ENCODE measurements at places on chromosomes 16 and 17.
A peak's percentile ranks its signal among the peaks of the same experiment; 100 is the strongest.

- DNase-seq: no peak
Measured at GRCh38 chr16:27686926-27687325, 137.0 kb downstream of the KATNIP start.

DNA sequence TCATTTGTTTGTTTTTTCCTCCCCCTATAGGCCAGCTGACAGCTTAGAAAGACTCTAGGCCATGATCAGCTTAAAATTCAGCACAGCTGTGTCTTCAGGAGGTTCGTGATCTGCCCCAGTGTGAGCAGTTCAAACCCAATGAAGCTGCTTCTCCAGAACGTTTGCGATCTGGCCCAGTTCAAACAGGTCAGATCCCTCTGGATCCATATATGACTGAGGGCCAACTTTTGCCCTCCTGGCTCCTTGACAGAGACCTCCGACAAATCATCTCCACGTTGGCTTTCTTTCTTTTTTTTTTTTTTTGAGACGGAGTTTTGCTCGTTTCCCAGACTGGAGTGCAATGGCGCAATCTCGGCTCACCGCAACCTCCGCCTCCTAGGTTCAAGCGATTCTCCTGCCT, 50.2 kb upstream of the ATF7IP2 start:
- DNase-seq: no peak

DNA sequence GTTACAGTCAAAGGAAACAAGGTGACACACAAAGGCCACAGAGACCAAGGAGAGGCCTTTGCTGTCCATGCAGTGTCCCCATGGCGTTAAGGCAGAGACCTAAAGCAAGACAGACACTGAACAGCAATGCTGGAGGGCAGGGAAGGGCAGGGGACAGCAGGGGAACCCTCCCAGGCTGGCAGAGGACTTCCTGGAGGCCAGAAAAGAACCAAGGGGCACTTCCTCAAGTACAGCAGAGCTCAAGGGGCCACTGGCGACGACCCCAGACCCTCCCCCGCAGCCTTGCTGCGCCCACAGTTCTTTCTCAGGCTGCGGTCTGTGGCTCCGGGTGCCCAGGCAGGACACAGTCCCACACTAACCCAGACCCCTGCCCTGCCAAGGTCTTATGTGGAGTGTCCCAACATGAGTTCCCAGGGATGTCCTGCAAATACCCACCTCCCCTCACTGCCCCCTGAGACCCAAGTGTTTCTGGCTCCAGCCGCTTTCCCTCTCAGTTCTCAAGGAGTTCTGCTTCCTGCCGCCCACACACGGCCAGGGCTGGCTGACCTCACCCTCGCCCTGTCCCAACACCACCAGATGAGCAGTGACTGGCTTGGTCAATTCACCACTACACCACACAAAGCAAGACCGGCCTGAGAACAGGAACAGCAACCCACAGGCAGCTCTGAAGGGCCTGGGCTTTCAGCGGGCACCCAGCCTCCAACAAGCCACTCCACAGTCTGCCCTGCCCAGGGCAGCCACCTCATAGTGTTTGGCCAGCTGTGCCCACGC, 4.2 kb downstream of the CLCN7 start:
- no peak for DNase-seq

DNA sequence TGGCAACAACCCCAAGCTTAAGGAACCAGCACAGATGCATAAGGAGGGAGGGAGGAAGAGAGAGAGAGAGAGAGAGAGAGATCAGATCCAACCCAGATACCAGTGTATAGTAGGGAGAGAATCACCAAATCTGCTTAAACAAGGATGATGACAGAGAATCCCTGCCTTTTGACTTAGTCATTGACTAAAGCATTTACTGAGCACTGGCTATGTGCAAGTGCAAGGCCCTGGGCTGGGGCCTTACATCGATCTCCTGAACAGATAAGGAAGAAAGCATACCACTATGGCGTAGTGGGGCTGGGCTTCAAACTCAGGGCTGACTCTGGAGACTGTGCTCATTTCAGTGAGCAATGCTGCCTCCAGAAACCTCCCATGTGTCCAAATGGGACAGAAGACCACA, 15.8 kb downstream of the TSNAXIP1 start:
- DNase-seq: no peak

- DNase-seq: peak; percentile 44
Measured at GRCh38 chr17:18258356-18259038, at the start of gene FLII. FLII (minus strand) TSS chr17:18258738; CDS start chr17:18258690, 48 bp downstream.

- DNase-seq: no peak
Measured at GRCh38 chr16:11211061-11211976, 44.7 kb downstream of the SOCS1 start.

- DNase-seq: no peak
Measured at GRCh38 chr16:9845661-9846361, 336.4 kb downstream of the GRIN2A start.

DNA sequence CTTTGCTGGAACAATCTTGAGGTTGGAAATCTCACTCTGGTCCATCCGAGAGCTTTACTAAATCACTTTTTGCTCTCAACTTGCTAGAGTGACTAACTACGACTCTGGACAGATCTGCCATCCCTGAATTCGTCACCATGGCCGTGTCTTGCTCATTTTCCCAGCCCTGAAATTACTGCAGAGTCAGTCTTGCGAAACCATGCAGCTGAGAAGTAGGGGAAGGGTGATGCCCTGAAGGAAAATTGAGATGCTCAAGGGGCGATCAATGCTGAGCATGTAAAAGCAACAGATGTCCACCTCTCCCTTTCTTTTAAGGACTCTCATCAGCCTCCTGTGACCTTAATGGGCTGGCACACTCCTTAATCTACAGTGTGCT, 18.8 kb downstream of the PCTP start:
- DNase-seq: no peak

DNA sequence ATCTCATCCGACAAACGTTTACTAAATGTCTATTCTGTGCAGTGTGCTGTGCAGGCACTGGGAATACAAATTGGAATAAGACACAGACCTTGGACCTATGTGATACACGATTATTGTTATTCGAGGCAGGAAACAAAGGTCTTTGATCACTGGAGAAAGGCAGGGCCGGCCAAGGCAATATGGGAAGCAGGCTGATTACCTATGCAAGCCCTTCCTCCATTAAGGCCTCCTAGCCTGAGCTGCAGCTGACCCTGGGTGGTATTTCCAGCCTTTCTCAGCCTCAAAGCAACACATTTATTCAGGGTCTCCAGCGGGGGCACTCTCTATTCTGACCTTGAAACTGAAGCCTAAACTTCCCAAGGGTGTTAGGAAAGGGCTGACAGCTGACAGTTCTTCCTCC, 13.4 kb downstream of the ST6GALNAC1 start:
- DNase-seq: no peak

- no peak for DNase-seq
Measured at GRCh38 chr16:88444826-88445582, 8.1 kb upstream of the ZFPM1 start.

GRCh38 chr16:58051296-58051695, 25.7 kb downstream of the MMP15 start:
- no peak for DNase-seq

DNA sequence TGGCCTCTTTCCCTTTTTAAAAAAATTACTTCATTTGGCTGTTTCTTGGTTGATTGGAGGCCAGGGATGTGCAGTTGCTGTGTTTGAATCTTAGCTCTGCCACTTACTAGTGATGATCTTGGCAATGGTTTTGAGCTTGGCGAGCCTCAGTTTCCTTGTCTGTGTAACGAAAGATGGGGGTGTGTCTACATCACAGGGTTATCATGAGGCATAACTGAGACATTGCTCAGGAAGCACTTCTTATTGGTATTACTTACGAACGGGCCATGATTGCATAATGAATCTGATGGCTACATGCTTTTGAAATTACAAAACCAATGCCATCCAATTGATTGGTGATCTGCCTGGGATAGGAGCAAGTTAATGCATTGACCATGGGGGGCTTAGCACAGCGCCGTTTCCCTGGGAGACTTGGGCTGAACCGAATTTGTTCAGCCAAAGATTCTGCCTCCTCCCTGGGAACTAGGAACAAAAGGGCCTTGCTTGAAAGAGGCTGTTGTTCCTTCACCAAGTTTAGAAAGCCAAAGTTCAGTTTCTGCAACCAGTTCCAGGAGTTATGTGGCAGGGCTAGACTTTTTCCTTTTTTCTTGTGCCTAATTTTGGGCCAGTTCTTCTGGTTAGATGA, 21.9 kb downstream of the CMIP start:
- no peak for DNase-seq

GRCh38 chr16:64240586-64240985, 881.3 kb downstream of the CDH11 start:
- no peak for DNase-seq

DNA sequence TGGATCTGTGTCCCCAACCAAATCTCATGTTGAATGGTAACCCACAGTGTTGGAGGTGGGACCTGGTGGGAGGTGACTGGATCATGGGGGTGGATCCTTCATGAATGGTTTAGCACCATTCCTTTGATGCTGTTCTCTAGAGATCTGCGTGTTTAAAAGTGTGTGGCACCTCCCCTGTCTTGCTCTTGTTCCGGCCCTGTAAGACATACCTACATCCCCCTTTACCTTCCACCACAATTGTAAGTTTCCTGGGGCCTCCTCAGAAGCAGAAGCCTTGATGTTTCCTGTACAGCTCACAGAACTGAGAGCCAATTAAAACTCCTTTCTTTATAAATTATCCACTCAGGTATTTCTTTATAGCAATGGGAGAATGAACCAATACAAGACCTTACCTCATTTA, 257.7 kb downstream of the XYLT1 start:
- DNase-seq: no peak

DNA sequence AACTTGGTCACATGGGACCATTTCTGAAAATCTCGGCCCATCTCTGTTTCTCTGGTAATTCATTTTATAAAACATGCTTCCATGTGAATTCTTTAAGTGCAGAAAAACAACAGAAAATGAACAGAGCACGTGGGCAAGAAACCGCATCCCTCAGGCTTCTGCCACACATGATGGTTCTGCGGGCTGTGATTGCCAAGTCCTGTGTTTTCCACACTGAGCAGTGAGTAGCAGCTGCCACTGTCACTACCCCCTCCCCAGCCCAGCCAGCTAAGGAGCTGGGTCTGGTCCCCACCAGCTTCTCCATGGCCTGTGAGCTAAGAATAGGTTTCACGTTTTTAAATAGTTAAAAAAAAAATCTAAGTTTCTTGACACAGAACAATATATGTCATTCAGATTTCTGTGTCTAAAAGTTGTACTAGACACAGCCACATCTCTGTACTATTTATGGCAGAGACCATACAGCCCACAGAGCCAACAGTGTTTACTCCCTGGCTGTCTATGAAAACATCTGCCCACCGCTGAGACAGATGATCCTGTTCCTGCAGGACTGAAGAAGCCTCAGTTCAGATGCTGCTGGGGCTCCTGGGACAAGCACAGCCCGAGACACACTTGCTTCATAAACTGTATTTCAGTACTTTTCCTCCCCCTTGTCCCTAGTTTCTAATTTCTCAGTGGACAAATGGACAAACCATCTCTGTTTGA, 41.5 kb downstream of the USP22 start:
- DNase-seq: no peak

DNA sequence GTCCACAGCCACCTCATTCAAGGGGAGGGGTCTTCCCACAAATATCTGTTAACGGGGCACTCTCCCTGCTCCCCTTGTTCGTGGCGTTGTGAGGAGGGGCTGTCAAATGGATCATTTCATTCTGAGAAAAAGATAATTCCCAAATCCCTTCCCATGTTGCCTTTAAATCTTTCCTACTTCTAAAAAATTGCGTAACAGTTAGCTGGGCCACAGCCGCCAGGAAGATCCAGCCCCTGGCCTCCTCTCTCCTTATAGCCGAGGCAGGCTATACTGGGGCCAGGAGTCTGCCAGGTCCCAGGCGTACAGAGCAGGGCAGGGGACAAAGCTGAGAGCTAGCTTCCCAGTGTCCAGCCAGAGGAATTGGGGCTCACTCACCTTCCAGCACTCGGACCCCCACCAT, 430 bp downstream of the C16orf89 start:
- no peak for DNase-seq

DNA sequence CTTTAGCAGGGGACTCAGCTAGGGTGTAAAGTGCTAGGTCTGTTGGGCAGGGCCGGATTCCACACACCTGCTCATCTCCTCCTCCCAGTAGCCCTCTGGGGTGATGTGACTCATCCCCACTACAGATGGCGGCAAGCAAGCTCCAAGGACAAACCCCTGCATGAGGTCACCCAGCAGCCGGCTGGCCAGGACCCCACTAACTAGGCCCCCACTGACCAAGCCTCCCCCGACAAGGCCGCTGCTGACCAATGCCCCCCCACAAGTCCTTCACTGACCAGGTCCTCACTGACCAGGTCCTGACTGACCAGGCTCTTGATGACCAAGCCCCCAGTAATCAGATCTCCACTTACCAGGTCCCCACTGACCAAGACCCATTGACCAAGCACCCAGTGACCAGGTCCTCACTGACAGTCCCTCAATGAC, 36.7 kb downstream of the TNFRSF13B start:
- no peak for DNase-seq

DNA sequence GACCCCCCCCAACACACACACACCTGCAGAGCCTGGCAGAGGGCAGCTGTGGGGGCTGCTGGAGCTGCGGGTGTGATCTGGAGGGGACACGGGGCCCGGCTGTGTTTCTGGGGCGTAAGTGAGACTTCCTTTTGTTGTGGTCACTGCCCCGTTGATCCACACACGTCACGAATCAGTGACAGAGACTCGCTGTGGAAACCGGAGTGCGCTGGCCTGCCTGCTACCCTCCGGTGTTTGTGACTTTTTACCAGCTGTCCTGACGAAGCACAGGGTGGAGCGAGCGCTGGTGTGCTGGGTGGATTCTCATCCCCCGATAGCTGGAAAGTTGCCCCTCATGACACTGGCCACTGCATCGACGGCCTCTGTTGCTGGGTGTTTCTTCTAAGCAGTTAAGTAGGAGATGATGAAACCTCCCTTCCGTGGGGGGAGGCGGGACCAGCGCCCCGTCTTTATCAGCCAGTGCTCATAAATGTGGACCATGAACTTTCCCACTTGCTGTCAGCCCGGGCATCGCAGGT, 2.3 kb downstream of the METRNL start:
- DNase-seq: no peak

DNA sequence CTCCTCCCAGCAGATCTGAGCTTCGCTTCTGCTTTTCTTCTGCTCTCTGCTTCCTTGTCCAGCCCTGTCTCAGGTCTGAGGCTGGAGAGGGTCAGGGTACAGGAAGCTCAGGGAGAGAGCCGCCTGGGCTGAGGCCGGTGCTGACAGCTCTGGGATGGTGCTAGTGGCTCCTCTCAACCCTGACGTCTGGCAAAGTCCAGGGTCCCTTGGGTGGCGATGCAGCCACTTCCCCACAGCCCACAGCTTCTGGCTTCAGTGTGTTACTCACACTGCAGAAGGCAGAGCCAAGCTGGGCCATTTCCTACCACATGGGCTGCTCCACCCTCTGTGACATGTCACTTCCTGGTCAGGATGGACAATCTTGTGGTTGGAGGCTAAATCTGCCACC, at the start of gene CD300C:
Gene CD300C, minus strand, starts transcription at position 273 of the 388 bp plus-strand sequence. CDS start 333 bp downstream, outside the sequence.
- no peak for DNase-seq

- no peak for DNase-seq
Measured at GRCh38 chr17:57002904-57003303, 25.0 kb downstream of the SCPEP1 start.

All from activated CD8-positive, alpha-beta memory T cell treated with anti-CD3 and anti-CD28 coated beads for 1 hour (primary cell).